Activated CD4-positive, alpha-beta memory T cell treated with anti-CD3 and anti-CD28 coated beads for 36 hours (primary cell): ENCODE measurements at places on chromosomes 2 and 18. TPM values are rescaled to one million over a fixed set of nuclear protein-coding genes. Genes with fewer than 3 reads are reported as not detected.
A peak's percentile ranks its signal among the peaks of the same experiment; 100 is the strongest.

DNA sequence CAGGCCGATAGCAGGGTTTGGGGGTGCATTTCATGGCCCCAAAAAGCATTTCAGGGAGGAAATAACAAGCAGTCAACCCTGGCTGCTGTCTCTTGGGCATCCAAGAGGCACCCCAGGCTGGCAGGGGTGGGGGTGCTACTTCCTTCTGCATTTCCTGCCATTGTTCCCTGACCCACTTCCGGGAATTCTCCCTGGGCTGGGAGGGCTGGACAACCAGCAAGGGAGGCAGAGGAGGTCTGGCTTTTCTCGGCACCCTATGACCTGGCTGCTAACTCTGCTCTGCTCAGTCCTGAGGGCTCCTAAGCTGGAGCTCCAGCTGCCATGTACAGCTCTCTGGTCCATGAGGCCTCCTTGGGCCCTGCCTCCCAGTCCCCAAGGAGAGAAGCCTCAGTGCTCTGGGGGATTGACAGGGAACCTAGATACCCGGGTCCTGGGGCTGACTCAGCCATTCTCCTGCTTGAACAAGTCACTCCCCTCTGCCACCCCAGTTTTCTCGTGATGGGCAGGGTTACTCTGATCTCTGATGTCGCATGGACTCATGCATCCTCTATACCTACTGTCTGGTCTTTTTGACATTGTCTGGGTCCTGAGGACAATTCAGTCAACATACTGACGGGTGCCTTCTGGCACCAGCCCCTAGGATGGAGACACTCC lies 47.2 kb downstream of the DYSF start:
- no peak for DNase-seq

GRCh38 chr2:66364495-66365333 lies 70.2 kb upstream of the MEIS1 start:
- no peak for DNase-seq

DNA sequence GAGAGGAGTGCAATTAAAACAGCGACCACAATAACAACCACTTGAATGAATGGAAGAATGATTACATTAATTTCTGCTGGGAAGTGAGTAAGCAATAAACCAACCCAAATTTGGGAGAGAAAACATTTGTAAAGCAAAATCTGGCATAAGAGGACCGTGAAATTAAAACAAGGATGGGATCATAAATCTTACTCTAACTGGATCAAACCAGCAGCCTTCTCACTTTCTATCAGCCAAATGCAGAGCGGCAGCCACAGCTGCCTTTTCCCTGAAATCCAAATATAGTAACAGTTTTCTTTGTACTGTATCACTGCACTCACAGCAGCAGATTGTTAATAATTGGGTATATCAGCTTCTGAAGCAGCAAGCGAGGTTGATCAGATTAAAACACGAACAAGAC lies 245.2 kb upstream of the REG3G start:
- DNase-seq: no peak

The IL1F10 gene
- not detected for total RNA-seq

The CHRNG gene
- not detected for total RNA-seq

DNA sequence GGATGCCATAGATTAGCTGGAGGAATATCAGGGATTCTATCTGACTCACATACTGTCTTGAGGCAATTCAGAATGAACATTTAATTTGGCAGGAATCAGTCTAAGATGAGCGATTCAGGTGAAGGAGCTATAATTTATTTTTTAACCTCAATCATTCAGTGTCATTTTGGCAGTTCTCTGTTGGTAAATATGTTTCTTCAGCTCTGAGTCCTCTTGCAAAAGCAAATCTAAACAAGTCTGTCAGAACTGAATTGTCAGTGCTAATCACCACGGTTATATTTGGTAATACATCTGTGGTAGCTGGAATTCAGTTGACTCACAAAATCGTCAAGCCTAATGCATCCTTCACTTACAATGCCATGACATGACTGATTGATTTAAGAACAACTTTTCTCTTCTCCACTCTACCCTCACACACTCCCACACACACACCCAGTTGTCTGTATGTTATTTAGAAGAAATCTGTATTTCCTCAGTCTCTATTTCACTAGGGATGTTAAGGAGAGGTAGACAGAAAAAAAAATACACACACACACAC lies 516.6 kb upstream of the NXPH2 start:
- DNase-seq: no peak

The CKAP2L gene
- 42.1 TPM for total RNA-seq

DNA sequence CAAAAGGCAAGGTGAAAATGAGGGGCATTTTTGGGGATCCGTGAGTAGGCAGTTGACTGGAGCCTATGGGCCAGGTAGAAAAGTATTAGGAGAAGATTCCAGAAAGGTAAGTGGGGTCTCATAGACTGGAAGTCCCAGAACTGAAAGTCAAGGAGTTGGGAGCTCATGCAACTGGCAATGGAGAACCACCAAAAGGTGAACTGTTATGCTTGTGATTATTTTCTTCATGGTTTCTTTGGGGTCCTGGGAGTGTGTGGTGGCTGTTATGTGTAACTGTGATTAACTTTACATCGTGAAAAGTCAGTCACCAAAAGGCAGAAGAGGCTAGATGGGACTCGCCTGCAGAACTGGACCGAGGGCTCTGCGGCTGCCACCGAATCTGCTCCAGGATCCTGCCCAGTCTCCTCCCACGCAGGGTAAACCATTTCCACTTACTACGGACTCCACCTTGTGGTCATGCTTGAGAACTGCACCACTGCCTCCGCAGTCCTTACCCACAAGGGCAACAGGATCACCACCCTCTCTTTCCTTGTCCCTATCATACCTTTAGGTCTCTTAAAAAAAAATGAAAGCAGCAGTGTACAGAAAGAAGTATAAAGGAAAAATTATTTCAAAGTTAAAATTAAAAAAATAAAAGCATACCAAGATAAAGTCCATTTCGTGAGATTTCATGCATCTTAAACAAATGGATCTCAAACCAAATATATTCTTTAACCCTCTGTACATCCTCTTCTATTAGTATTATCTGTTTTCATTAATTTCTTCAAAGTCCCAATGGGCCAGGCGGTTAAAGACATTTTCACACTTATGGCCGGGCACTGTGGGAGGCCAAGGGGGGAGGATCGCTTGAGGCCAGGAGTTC lies 15.6 kb upstream of the CEP68 start:
- DNase-seq: peak; percentile 85

The SMAD4 gene
- total RNA-seq: 72.5 TPM

- no peak for DNase-seq
Observed at GRCh38 chr2:5984273-5984655, 292.1 kb downstream of the SOX11 start.

DNA sequence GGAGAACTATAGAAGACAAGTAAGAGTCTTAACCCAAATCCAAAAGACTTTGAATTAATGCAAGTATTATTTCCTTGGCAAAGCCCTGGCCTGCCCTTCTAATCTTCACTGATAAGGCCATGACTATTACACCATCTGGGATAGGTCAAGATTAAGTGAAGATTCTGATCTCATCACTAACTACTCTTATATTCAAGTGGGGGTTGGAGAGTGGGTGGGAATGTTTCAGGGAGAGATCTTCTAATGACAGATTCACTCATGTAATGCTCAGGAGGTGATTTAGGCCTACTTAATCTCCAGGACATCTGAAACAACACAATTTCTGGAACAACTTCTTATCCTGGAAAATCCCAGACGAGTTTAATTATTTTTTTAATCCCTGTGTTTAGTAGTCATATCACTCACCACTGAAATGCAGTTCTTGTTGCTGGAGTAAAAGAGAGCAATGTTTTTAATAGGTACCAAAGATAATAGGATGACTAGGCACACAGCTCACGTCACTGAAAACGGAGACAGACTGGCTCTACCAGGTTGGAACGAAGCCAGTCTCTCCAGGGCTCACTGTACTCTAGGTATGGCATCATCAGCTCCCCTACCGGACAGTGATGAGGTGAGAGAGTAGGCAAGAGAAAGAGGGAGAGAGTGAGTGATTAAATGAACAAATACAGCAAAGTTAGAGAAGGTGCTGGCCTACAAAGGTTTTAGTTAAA lies 133.1 kb downstream of the NCKAP5 start:
- DNase-seq: no peak

GRCh38 chr2:210474776-210475175 lies 1.8 kb downstream of the LANCL1 start:
- no peak for DNase-seq

- DNase-seq: no peak
Observed at GRCh38 chr2:80546766-80547165, 242.2 kb upstream of the LRRTM1 start.

DNA sequence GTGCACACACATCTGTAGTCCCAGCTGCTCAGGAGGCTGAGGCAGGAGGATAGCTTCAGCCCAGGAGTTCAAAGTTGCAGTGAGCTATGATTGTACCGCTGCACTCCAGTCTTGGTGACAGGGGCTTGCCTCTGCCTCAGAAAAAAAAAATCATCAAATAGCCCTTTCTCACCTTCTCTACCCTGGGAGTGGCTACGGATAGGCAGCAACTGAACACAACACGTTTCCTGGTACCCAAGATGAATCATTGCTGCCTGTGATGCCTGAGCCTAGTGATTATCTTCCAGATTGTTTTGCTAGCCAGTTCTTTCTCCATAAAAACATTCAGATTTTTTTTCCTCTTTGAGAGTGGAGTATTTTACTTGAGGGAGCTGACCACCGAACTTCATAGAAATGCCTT lies 13.5 kb downstream of the INPP4A start:
- DNase-seq: peak; percentile 68

DNA sequence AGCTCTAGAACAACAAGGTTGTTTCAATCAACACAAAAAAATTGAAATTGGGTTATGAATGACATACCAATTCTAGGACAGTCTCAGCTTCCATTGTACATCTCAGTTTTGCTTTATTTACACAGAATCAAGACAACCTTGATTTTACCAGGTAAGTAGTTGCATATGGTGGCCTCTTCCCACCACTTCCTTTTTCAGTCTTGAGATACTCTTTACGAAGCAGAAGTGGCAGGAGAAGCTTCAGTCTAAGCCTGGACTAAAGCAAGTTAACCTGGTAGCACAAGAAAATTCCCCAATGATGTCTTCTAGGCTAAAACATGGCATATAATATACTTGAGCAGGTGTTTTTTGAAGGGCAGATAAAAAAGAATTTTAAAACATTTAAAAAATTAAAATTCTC lies 10.7 kb upstream of the FAM136A start:
- DNase-seq: no peak

GRCh38 chr18:48085781-48086487 lies 155.5 kb upstream of the SMAD2 start:
- no peak for DNase-seq

DNA sequence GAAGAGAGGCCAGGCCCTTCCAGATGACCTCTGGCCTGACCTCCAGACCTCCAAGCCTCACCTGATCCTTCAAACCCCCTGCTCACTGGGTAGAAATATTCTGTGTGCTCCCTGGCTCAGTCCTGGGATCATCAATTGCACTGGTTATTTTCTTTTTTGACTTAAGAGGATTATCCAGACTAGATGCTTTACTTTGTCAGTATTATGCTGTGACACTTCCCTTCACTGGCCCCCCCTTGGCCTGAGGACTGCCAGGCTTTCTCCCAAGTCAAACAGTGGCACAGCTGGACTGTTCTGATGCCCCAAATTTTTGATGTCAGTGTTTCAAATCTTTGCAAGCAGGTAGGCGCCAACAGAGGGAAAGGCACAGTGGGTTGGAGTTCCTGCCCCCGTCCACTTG lies 156.3 kb upstream of the SKOR2 start:
- DNase-seq: no peak

The ZNF385B gene
- not detected for total RNA-seq

The MC4R gene
- not detected for total RNA-seq

DNA sequence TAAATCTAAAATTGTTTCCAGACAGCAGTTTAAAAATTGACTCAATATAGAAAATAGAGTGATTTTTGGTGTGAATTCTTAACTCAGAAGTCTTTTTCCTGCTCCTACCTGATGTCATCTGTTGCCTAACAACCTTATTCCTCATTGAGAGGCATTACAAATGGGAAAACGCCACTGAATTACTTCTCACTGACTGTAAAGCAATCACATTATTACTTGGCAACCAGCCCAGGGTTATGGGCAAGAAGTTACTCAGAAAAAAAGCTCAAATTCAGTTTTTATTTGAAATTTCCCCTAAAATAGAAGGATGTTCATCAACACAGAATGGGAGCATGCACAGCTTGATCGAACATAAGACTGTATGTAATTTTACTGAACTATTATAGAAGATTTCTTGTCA lies 201.8 kb upstream of the GULP1 start:
- DNase-seq: no peak

DNA sequence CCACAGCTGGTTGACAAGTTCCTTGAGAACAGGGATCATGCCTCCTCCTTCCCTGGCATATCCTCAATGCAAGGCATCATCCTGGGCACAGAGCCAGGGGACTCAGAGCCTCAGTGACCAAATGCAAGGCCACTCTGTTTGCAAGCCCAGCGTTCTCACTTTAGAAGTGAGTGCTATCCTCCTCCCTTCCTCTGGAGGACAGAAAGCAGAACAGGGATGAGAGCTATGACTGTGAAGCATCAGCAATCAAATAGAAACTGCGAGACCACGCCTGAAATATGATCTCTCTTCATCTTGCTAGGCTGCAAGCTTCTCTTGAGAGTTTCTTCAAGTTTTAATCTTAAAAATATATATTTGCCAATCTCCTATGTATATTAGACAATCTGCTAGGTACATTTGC lies 119.8 kb downstream of the LRATD1 start:
- DNase-seq: no peak

The UPP2 gene
- total RNA-seq: not detected

DNA sequence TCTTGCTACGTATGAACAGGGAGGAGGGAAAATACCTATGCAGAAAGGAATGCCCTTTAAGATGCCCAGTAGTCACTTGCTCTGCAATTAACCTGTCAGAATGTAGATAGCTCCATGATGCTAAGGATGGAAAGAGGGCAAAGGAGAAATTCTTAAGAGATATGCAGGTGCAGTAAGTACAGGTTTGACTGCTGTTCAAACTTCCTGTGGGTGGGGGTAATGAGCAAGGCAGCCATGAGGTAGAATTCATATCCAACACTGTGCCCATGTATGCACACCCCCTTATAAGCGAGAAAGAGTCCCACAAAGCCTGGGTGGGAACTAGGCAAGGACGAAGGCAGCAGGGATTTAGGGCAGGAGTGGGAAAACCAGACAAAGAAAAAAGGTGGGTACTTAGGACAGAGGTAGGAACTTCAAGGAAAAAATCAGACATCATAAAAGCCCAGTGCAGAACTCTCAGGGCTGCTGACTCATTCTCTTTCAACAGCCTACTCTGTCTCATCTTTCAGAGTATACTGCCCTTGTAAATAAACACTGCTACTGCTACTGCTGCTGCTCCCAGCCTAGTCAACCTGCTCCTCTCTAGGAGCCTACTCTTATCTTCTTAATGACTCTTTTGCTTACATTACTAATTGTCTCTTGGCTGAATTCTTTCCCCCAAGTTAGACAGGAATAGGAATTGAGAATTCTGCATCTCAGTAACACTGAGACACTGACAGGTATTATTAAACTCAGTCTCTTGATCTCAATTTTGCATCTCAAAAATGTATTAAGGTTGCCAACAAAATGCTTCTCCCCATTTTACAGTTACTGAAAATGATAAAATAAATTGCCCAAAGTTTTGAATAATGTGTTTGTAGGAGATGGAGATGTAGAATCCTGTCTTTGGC lies 189.0 kb downstream of the PTH2R start:
- no peak for DNase-seq

- no peak for DNase-seq
Observed at GRCh38 chr2:101881131-101881530, 110.6 kb upstream of the IL1R2 start.

The MAIP1 gene
- 29.3 TPM for total RNA-seq

The CRYGD gene
- total RNA-seq: not detected

GRCh38 chr2:222709191-222709891 lies 37.9 kb downstream of the MOGAT1 start:
- DNase-seq: peak; percentile 15

- no peak for DNase-seq
Observed at GRCh38 chr2:237558961-237559641, 7.3 kb upstream of the PRLH start.

GRCh38 chr2:119550346-119550745 lies 6.1 kb downstream of the CFAP221 start:
- no peak for DNase-seq
